ENCODE measurements at places on chromosomes 1 and 21.

GRCh38 chr21:14686466-14687267 lies 140.6 kb upstream of the SAMSN1 start:
- no peak for DNase-seq

- peak; percentile 47 for DNase-seq
These were observed 369.5 kb upstream of the LYPLAL1 start for GRCh38 chr1:218804014-218804785.

- DNase-seq, result no peak
These were observed 24.7 kb downstream of the CACHD1 start for GRCh38 chr1:64494659-64495058.

GRCh38 chr1:15760520-15761211 lies 2.1 kb downstream of the FBLIM1 start:
- DNase-seq, result peak; percentile 74

DNA sequence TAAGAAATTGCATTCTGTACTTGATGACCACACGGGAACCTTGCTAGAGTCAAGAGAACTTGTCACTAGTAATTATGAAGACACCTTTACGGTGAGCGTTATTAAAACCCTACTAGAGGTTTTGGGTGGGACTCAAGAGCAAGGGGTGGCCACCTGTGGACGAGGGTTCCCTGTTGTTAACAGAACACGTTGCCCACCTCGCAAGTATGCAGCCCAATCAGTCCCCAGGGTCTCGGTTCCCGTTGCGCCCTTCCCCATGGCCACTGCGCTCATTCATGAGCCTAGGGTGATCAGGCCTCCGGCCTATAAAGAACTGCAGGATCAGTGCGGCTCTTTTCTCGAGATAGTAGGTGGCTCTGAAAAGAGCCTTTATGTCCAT lies 30.2 kb upstream of the RNF187 start:
- DNase-seq, result peak; percentile 18

DNA sequence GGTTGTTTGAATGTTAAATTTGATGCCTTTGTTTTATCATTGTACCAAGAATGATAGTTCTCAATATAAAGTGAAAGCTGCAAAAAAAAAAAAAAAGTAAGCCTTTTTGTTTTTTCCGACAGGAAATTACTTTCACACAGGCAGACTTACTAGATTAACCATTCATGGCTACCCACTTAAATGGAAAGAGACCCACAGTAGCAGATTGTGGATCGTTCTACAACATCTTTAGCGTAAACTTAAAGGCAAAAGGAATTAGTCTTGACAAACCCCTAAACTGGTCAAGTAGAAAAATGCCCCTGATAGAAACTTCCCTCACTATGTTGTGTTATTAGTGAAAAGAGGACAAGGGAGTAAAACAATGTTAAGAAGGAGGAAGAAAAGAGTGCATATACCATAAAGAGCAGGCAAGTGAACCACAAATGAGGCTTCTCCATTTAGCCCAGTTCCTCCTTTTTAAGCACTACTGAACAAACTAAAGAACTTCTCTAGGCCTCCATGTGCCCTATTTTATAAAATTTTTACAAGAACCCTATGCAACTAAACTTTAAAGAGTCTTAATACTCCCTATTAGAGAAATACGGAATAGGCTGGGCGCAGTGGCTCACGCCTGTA lies 1560.3 kb downstream of the MRPL39 start:
- DNase-seq, result no peak

Measured in GM23248 (cell line).